ENCODE measurements at places on chromosomes 4 and X. TPM values are rescaled to one million over a fixed set of nuclear protein-coding genes. Genes with fewer than 3 reads are reported as not detected.

The RIPPLY1 gene
- not detected for total RNA-seq

The LUZP4 gene
- not detected for total RNA-seq

The TSPAN5 gene
- total RNA-seq = 115 TPM

The NRK gene
- 0.37 TPM for total RNA-seq

The CDKL2 gene
- total RNA-seq = 2.5 TPM

The NPY2R gene
- not detected for total RNA-seq

The PGAM4 gene
- 0.25 TPM for total RNA-seq

The TNMD gene
- total RNA-seq = not detected

The GAK gene
- total RNA-seq = 66.0 TPM

The JADE3 gene
- 3.0 TPM for total RNA-seq

The CFAP47 gene
- 0.12 TPM for total RNA-seq

The XK gene
- 0.25 TPM for total RNA-seq

The NLRP2B gene
- not detected for total RNA-seq

The FGA gene
- not detected for total RNA-seq

The FOXP3 gene
- not detected for total RNA-seq

The TAF7L gene
- 1.9 TPM for total RNA-seq

The FRMD7 gene
- total RNA-seq = not detected

The CXCL3 gene
- 3.3 TPM for total RNA-seq

The CCDC158 gene
- 0.37 TPM for total RNA-seq

The SSX2 gene
- total RNA-seq = not detected

The COL4A5 gene
- 57.7 TPM for total RNA-seq

The SPANXB1 gene
- total RNA-seq = not detected

The RNF128 gene
- total RNA-seq = 1.5 TPM

The YY2 gene
- total RNA-seq = 2.6 TPM

The PDZD11 gene
- total RNA-seq = 40.3 TPM

The LONRF3 gene
- total RNA-seq = 1.00 TPM

The PSAPL1 gene
- not detected for total RNA-seq

The PRKG2 gene
- total RNA-seq = 2.4 TPM

The AADAT gene
- total RNA-seq = 4.6 TPM

The ARL9 gene
- total RNA-seq = under 0.01 TPM

The PCDH10 gene
- 1.7 TPM for total RNA-seq

The MAGEA2B gene
- not detected for total RNA-seq

The AWAT2 gene
- not detected for total RNA-seq

The TMEM164 gene
- total RNA-seq = 32.6 TPM

The CHRDL1 gene
- 1.2 TPM for total RNA-seq

The GPRASP3 gene
- 12.0 TPM for total RNA-seq

The WDR44 gene
- 16.3 TPM for total RNA-seq

The FAM9C gene
- total RNA-seq = 0.12 TPM

The GABRQ gene
- total RNA-seq = 2.5 TPM

The MTNR1A gene
- not detected for total RNA-seq

Measured in uterine smooth muscle cell (primary cell).